ENCODE measurements at places on chromosomes 5 and 9.

DNA sequence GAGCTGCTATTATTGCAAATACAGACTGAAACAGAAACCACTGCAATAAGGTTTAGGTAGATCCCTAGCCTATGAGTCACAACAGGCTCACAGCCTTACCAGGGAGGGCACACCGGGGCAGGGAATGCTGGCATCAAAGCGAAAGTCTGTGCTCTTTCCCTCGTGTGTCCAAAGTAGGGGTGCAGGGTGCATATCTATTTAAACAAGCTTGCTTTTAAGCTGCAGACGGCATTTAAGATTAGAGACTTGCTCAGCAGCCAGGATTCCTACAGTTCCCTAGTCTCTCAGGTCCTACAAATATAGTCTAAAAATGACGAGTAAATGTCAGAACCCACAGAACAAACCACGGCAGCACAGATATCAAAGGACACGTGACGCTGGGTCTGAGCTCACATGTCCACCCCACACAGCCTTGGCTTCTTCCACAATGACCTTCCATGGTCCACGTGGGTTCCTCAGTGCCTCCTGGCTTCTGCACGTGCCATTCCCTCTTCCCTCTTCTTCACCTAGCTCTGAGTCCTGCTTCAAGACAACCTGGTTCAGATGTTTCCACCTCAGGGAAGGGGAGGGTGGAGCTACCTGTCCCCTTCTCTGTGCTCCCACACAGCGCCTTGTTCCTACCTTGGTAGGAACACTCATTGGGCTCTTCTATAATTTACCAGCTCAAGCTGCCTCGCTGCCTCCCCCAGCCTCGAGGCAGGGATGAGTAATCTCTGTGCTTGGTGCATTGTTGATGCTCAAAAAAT lies 193.2 kb downstream of the MAPKAP1 start:
- DNase-seq = no peak

- no peak for DNase-seq
These were observed 139.9 kb upstream of the ACOT12 start for GRCh38 chr5:81533629-81534405.

DNA sequence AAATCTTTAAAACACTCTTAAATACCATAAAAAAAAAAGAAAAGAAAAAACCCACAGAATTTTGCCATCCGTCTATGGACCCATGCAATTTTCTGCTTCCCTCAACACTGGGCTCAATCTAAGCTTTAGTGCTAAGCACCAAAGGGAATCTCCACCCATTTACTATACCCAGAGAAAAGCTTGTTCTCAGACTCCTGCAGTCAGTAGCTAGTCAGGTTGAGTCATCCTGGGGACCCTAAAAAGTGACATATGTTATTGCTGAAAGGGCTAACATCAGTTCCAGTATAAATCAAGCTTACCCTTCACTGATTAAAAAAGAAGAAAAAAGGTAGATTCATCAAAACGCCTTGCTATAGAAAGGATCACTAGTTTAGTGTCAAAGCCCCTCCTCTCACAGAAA lies 177.6 kb downstream of the MUSK start:
- no peak for DNase-seq

- DNase-seq = no peak
These were observed 47.7 kb downstream of the LIX1 start for GRCh38 chr5:97094579-97095317.

DNA sequence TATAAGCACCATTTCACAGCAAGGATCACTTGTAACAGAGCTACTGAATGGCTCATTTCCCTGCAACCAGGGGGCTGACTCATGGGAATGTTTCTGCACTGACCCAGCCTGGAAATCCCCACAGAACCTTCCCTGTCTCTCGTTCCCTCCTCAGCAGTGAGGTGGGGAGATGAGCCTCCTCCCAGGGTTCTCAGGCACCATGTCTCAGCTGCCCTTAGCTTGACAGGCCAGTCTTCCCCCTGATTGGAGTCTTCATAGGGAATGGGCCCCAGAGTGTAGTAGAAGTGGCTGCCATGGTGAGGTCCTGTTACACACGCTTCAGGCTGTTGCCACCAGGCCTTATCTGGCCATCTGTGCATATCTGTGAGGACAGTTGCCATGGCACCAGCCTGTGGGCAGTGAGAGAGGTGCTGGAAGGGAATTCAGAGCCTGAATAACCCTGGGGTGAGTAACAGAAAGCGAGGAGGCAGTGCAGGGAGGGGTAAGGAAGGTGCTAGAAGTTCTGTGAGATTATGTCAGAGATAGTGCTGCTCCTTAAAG lies 324.4 kb downstream of the ENC1 start:
- no peak for DNase-seq

- DNase-seq = no peak
These were observed 157.1 kb downstream of the SLCO4C1 start for GRCh38 chr5:102139029-102139428.

DNA sequence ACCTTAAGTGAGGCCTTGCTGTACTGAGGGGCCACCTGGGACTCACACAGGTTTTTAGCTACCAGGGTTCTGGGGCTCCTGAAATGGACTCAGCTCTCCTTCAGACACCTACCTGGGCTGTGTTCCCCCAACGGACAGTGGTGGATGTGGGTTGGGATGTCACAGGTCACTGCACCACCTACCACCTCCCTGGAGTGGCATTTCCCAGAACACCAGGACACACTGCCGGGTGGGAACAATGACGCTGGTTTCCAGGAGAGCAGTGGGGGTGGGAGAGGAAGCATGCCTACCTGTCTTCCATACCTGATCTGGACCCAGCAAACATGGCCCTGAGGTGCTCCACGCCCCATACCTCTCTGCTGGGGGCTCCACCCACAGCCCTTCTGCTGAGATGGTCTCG lies 20.9 kb downstream of the ERGIC1 start:
- DNase-seq = no peak

GRCh38 chr9:134811673-134812342 lies 68.8 kb upstream of the FCN2 start:
- no peak for DNase-seq

DNA sequence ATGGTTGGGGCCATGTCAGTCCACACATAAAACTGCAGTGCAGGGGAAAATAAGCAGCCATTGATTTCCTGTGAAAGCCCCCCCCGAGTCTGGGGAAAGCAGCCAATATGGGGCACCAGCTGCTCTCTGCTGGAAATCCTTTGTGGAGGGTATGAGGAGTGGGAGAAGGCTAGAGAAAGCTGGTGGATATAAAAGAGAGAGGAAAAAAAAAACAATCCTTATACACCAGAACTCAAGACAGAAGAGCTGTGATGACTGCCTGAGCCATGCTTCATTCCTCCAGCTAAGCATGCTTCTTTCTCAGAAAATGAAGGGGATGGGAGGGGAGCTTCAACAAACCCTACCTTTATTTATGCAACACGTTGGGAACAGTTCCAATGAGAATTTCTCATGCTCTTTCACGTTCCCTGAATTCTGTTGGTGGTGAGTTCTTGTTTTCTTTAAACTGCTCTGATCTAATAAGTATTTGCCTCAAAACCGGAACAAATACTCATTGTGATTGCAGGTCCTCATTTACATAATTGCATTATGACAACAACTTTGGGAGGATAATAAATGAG lies 688.0 kb upstream of the SEMA6A start:
- DNase-seq = no peak

GRCh38 chr9:98707166-98708102 lies 1.3 kb downstream of the GABBR2 start:
- DNase-seq = no peak

DNA sequence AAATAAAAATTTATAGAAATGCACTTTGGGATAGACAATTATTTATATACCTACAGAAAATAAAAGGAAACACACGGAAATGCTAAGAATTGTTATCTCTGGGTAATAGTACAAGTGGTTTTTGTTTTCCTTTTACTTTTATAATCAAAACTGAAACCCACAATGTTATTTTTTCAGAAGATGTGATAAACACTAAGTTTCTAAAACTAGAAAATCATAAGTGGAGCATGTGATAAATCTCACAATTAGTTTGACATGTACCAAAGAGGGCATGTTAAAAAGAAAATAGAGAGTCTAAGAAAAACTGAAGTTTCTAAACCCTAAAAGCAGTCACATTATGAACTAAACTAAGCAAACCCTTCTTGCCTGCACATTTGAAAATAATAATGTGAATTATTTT lies 61.1 kb downstream of the OXCT1 start:
- no peak for DNase-seq

- DNase-seq = no peak
These were observed 813 bp upstream of the AGTPBP1 start for GRCh38 chr9:85742597-85742936.

DNA sequence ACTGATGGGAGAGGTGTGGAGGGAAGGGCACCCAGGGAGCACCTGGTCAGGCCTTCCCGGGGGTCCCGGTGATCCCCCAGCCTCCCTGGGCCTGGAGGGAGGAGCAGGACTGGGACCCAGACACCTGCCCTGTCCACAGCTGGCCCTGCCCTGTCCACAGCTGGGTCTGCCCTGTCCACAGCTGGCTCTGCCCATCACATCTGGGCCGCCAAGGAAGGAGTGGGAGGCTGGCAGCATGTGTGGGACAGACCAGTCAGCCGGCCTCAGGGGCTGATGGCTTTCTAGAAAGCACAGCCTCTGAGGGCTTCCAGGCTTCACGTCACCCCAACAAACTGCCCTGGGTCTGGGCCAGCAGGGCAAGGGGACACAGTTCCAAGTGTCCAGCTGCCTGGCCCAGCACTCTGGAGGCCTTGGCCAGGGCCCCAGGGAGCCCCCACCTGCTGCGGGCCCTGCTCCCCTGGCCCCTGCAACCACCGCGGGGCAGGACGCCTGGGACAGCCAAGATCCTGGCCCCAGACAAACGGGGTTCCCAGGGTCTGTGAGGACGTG lies 12.2 kb downstream of the DNLZ start:
- no peak for DNase-seq

DNA sequence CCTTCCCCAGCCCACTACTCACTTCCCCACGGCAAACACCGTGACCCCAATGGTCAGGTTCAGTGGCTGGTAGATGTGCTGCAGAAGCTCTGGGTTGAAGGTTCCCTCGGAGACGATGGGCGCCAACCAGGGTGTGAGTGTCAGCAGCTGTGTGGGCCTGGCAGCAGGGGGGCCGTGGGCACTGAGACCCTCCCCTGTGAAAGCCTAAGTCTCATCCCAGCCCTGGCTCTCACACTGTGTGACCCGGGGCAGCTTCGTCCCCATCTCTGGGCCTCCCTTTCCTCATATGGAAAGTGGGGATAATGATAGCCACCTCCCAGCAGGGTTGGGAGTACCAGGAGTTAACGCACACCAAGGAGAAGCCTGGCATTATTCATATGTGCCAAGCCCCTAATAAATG lies 8.6 kb downstream of the GBGT1 start:
- no peak for DNase-seq

DNA sequence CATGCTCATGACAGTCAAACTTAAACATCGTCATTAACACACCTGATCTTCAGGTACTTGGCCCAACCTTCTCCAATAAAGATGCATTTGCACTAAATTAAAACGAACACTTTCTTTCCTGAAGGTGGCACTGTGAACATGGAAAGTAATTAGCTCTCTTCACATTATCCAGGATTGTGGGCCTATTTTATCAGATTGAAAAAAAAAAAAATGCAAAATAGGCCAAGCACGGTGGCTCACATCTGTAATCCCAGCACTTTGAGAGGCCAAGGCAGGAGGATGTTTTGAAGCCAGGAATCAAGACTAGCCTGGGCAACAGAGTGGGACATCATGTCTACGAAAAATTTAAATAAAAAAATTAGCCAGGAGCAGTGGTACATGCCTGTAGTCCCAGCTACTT lies 14.4 kb upstream of the CDC20B start:
- DNase-seq = no peak

GRCh38 chr5:38078161-38078560 lies 180.2 kb upstream of the EGFLAM start:
- DNase-seq = no peak

GRCh38 chr9:126883636-126884035 lies 23.2 kb downstream of the ZBTB34 start:
- no peak for DNase-seq

DNA sequence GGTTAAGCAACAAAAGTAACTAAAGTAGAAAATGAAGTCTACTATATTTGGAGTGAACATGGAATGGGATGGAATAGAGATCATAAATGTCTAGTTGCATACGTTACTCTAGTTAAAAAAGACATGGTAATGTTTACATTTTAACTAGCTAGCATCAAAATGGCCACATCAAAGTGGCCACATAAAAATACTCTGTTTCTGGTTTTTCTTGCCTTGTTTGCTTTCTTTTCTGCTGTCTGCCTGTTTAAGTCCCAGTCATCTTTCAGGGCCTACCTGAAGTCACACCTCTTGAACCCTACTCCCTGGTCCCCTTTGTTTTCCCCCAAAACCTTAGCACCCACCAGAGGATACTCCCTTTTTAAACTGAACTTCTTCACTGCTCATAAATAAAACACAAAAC lies 6.4 kb upstream of the KIF2A start:
- no peak for DNase-seq

- DNase-seq = no peak
These were observed 35.0 kb downstream of the MTX3 start for GRCh38 chr5:79955941-79956670.

DNA sequence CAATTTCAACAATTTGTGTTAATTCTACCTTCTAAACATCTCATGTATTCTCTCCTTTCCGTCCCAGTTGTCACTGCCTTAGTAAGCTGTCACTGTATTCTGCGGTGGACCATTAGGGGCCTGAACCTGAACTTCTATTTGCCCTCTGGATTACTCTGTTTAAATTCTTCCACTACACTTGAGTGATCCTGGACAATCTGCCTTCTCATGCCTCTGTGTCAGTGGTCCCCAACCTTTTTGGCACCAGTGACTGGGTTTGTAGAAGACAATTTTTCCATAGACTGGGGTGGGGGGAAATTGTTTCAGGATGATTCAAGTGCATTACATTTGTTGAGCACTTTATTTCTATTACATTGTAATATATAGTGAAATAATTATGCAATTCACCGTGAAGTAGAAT lies 1157.6 kb upstream of the SEMA6A start:
- no peak for DNase-seq

DNA sequence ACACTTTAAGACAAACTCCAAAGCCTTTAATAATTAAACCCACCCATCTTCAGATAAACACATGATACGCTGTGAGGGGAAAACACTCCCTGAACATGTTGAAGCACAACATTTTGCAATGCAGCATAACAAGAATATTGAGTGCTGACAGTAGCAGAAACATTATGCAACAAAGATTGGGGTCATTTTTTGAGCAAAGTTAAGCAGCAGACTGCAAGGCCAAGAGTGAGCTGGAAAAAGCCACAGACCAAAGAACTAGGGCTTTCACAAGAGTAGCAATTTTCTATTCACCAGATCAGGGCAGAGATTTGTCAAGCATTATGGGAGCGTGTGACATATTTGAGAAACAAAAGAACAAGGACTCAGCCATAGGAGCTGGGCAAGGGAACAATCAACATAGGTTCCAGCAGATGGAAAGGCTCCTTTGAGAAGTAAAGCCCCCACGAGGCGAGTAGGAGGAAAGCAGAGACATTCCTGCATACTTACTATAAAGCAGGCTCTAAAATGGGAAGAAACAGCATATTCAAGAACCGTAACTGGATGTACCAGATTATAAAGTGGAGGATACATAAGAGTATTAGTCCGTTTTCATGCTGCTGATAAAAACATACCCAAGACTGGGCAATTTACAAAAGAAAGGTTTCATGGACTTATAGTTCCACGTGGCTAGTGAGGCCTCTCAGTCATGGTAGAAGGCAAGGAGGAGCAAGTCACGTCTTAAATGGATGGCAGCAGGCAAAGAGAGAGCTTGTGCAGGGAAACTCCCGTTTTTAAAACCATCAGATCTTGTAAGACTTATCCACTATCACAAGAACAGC lies 4.8 kb upstream of the TTC23L start:
- no peak for DNase-seq
